ENCODE measurements at places on chromosomes 1 and 21.

DNA sequence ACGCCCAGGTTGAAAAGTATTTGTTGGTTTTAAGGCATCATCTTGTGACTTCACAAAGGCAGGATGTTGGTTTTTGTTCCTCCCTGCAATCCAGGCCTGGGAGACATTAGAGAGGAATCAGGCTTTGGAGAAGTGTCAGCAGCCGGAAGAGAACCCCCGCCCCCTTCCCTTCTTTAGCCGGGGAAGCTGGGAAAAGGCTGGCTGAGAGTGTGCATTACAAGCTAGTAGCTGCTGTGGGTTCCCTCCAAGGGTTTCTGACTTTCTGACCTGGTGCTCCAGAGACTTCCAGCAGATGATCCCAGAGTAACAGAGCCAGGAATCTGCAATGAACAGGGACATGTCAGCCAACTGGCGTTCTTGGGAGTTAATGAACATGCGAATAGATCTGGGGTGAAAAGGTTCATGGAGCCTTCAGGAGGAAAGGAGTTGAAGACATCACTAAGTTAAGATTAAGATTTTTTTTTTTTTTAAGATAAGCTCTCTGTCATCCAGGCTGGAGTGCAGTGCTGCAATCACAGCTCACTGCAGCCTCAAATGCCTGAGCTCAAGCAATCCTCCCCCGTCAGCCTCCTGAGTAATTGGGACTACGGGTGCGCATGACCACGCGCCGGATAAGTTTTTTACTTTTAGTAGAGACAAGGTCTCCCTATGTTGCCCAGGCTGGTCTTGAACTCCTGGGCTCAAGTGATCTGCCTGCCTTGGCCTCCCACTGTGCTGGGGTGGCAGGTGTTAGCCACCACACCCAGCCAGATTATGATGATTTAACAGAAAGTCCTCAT is 7.5 kb downstream of the DISP3 start:
- no peak for DNase-seq

GRCh38 chr1:246067432-246068216 is 439.5 kb downstream of the SMYD3 start:
- no peak for DNase-seq

- DNase-seq, result peak; percentile 87
Measured at GRCh38 chr1:152479792-152480595, 30.6 kb upstream of the LCE5A start.

GRCh38 chr1:153678519-153679336 is at the start of gene NPR1:
Gene NPR1, plus strand, starts transcription at chr1:153678688. Its CDS starts 421 bp downstream, at chr1:153679109.
- DNase-seq, result no peak

GRCh38 chr1:160608941-160609340 is 29.6 kb upstream of the CD84 start:
- DNase-seq, result no peak

GRCh38 chr1:85339656-85340399 is 63.4 kb upstream of the BCL10 start:
- no peak for DNase-seq

DNA sequence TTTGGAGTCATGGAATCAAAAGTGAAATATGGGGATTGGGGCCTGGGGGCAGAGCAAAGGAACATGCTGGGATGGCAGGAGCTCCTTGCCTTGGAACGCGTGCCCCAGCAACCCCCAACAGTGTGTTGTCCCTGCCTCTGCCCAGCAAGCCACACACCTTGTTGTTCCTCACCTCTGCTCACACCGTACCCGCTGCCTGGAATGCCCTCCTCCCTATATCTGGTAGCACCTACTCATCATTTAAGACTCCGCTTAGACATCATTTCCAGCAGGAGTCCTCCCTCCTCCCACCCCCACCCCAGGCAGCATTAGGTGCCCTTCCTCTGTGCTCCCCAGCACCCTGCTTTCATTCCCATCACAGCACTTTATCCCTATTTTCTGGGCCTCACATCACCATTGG is 7.8 kb downstream of the NECTIN4 start:
- no peak for DNase-seq

GRCh38 chr1:22292011-22292788 is 149.3 kb upstream of the WNT4 start:
- no peak for DNase-seq

DNA sequence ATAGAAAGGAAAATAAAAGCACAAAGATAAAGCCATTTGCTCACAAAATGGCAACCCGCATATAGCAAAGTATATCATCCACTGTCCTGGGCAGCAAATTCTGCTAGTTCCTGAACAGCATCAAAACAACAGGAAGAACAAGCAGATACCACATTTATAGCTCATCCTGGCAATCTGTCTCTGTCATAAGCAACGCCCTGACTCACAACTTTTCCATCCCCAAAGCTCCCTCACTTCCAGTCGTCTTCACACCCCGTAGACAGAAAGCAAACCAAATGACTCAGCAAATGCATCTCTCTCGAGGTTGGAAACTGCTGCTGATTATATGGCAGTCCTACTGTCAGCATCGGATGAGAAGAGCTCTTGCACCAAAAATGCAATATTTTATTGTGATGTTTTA is 65.8 kb downstream of the AK5 start:
- DNase-seq, result peak; percentile 31

DNA sequence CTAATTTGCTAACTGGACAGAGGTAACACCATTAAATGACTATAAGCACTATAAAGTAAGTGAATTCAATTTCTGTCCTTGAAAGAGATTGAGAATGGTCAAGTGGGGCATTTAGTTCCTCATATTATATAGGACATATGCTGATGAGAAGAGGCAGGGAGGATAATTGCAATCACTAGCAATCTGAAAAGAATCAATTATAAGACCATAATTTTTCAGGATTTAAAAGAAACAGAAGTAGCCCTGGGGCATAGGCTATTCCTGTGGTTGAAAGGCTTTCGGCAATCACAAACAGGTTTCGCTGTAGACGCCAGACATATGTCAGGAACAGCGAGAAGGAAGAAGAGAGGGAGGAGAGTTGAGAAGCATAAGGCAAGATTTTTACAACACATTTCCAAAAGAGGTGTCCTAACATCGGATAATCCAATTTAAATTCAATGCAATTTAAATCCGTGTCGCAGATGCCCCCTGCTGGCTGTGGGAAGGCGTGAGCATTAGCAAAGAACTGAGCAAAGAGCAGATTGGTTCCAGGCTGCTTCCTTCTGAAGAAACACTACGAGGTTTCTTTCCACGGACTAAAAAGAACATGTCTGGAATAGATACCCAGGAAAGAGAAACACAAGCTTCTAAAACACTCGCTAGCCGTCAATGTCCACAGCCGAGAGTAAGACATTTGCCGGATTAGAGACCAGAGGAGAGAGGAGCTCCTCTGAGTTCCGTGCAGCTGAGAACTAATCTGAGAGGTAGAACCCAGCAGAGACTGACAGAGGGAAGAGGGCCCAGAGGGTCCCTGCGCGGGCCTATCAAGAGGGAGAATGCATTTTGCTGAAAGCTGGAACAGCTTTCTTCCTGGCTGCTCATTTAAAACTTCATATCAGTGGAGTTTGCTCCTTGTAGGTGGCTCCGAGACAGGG is 27.9 kb downstream of the RGS5 start:
- DNase-seq, result peak; percentile 70

- no peak for DNase-seq
Measured at GRCh38 chr1:20290624-20291597, at the start of gene VWA5B1. Gene VWA5B1, plus strand, starts transcription at chr1:20290875. Its CDS starts 19,727 bp downstream, at chr1:20310602.

DNA sequence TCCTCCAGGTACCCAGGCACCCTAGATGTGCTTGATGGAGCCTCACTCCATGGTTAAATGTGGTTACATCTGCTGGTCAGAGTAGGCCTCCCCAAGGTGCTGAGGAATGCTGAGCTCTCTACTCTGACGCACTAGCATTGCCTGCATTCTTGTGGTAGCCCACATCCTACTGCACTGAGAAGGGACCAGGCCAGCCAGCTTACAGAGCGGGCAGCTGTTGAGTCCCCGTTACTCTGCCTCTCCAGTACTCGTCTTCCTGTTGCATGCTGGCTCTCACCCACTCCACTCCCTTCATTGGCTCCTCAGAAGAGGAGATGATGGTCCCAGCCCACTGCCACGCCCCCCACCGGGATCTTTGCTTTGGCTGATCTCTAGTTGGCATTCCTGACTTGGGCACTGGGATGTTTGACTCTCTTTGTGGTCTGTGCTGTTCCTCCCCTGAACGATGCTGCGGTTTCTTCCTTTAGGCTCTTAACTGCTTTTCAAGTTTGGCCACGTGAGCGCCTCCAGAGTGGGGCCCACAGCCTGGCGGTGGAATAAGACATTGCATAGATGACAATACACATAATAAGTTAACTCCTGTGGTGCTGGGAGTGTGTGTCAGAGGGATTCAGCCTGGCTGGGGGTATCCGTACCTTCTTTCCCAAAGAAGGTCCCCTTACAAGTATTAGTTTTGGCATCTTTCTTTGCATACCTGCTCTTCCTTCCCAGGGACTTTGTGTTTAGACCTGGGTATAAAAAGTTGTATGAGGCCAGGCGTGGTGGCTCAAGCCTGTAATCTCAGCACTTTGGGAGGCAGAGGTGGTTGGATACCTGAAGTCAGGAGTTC is 18.6 kb downstream of the AZIN2 start:
- DNase-seq, result peak; percentile 81

DNA sequence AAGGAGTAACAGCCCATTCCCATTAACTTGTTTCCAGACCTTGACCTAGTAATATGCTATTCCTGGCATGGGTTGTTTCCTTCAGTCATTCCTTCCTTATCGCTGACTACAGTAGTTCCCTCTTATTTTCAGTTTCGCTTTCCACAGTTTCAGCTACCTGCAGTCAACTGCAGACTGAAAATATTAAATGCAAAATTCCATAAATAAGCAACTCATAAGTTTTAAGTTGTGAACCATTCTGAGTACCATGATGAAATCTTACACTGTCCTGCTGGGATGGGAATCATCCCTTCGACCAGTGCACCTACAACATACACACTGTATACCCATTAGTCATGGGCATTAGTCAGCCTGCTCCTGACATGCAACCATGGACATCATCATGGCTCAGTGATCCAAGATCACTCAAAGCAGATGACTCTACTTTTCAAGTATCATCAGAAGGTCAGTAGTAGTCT is 66.7 kb downstream of the CCDC30 start:
- no peak for DNase-seq

DNA sequence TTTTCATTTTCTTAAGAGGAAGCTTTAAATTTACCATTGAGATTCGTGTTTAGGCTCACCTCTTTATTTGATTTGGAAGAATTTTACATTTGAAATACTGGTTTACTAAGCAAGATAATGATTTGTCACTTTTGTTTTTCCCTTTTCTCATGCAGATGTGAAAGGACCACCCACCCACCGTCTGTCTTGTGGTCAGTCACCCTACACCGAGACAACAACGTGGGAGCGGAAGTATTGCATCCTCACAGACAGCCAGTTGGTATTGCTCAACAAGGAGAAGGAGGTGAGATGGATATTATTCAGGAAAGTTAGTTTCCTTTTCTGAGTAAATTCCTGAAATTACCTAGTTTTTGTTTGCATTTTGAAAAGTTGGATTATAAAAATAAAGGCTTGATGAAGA is 189.5 kb downstream of the RASAL2 start:
- no peak for DNase-seq

DNA sequence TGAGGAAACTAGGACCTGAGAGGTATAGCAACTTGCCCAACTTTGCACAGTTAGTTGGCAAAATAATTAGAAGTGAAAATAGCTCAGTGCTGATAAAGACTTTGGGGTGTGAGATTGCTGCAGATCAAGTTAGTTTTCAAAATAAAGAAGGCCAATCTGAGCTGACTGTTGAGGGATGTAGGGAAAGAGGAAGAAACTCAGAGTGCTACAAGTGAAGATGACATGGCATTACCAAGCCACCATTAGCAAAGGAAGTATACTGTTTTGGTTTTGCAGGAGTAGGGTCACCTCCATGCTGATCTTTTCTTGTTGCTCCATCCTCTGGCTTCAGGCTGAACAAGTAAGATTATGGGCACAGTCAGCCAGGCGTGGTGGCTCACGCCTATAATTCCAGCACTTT is 78.7 kb upstream of the ADAM30 start:
- no peak for DNase-seq

DNA sequence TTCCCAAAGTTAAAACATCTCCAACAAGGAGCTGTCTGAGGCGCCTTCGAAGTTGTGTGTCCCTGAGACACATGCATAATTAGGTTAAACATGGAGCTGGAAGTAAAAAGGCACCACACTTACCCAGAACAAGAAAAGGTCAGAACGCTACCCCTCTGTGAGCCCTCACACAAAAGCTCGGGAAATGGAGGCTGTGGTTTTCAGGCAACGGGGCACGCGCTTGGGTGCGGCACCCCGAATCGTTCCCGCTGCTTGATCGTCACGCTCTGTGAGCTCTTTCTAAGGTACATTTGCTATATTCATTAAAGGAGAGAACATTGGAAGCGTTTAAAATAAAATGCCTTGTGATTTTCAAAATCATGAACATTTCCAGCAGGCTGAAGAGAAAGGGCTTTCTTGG is 12.5 kb downstream of the CAPN8 start:
- DNase-seq, result no peak

GRCh38 chr21:30437010-30437565 is 3.0 kb upstream of the KRTAP15-1 start:
- no peak for DNase-seq

DNA sequence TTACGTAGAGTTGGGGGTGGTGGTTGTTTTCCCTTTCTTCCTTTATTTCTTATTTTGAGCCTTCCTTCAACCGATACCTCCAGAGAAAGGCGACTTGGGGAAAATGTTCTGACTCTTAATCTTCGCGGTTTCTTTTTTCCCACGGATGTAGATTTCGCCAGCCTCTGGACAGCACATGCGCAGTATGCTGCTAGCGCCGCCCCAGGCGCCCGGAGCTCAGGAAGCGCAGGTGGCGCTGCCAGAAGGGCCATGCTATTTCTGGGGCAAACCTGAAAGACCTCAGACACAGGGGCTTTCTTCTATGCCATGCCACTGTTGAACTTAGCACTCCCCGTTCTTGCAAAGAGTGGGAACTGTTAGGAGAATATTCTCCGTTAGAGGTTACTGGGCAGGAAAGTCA is 392.1 kb downstream of the KIF26B start:
- DNase-seq, result no peak

Measured in stimulated activated CD8-positive, alpha-beta memory T cell treated with anti-CD3 and anti-CD28 coated beads, Interleukin-4, amount 100 ng/mL, for 48 hours (primary cell).